ENCODE measurements at places on chromosomes 3 and 15.

DNA sequence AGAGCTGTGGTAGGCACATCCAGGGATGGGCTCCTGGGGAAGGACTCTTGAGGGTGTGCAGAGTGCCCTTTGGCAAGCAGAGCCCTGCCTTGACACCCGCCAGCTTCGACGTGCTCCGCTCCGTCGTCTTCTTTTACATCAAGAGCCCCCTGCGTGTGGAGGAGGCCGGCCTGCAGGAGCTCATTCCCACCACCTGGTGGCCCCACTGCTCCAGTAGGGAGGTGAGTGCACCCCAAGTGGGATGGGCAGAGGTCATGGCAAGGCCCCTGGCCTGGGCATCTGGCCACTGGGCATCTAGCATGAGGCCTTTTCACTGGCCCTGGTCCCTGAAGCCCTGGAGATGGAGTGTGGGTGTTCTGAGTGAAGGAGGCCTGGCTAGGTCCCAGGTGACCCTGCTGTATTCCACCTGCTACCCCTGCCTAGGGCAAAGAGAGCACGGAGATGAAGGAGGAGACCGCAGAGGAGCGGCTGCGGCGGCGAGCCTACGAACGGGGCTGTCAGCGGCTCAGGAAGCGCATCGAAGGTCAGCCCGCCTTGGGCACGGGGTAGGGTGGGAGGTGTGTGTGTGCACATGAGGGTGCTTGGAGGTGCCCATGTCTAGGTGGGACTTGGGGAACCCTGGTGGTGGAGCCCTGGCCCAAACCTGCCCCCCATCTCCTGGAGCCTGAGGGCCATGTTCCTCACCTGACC lies 12.2 kb downstream of the RNF123 start:
- no peak for DNase-seq

DNA sequence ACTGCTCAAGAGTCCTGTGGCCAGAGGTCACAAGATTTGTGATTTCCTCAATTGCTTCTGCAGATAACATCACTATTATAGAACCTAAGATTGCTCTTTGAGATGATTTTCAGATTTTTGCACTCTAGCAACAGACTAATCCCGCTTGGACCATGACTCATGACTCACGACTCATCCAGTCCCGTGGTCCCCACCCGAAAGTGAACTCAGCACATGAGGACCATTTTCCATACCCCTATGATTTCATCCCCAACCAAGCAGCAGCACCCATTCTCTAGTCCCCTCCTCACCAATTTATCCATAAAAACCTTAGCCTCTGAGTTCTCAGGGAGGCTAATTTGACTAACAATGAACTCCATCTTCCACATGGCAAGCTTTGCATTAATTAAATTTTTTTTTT lies 106.3 kb upstream of the ALCAM start:
- DNase-seq = no peak

DNA sequence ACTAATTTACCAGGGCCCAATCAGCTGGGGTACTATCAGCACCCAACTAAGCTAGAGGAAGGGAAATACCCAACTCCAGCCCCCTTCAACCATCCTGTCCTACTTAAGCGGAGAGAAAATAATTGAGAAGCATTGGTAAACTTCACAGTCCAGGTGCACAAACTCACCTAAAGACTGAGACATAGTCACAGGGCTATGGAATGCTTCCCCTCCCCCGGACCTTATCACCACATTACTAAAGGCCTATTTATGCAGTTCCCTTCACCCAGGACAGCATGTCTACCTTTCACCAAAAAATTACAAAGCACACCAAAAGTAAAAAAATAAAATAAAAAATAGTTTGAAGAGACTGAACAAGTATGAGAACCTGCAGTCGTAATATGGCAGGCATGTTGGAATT lies 47.9 kb downstream of the HOMER2 start:
- no peak for DNase-seq

- DNase-seq = no peak
These were observed 119.5 kb downstream of the CCNL1 start for GRCh38 chr3:157040456-157040855.

DNA sequence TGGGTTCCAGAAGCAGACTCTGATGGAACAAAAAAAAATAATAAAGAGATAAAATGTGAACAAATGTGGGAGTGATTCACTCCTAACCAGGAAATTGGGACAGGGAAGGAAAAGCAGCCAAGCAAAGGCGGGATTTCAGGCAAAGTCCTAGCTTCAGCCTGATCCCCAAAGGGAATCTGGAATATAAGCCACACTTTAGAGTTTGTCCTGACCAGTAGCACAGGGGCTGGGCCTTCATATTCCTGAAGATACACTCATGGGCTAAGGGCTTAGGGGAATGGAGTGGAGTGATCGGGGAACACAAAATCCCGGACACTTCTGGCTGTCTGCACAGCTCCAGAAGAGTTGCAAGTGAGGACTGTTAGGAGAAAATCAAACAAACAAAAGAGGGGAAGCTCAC lies 135.0 kb upstream of the COL8A1 start:
- DNase-seq = no peak

DNA sequence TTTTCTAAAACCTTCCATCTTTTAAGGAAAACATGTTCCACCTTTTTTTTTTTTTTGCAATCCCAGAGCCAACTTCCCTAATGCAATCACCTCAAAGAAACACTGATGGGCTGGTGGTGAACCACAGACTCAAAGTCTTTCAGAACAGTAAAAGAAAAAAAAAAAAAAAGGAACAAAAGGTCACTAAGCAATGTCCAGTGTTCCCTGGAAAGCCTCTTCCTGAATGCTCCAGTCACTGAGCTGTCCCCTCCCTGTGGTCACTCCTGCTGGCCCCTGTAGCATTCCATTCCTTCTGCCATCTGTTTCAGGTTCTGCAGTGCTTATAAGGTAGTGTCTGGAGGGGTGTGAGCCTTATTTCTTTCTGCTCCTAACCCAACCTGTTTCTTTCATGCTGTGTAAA lies 53.3 kb downstream of the AAGAB start:
- no peak for DNase-seq

DNA sequence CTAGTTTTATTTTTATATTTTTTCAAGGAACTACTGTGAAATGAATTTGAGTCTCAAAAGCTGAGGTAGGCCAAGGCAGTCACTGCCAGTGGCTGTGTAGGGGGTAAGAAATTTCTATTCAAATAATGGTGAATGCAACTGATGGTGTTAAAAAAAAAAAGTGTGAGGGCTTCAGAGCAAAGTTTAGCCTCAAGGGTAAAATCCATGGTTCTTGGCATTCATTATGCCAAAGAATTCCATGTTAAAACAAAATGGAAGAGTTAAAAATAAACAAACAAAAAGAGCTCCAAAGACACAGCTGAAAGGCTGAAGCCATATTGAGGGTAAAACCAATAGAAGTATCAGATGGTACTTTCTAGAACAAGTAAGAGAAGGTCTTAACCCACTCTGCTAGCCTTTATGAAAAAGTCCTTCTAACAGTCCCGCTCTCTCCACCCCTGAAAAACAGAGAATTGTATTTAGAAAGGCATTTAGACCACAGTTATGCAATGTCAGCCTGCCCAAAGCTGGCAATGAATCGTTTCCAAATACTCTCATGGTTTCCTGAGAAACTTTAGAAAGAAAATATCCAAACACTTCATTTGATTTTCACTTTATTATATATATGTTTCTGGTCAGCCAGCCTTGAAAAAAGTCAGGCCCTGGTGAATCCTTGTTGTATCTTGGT lies 158.4 kb upstream of the GMNC start:
- no peak for DNase-seq

GRCh38 chr3:63351159-63352007 lies 73.3 kb downstream of the SYNPR start:
- peak; percentile 27 for DNase-seq
